T-helper 2 cell treated with Interferon-gamma antibody and Interleukin-4, amounts not matched to agents 5 μg/mL and 100 μg/mL, for 36 hours (primary cell): ENCODE measurements at places on chromosomes 12 and 14.
A peak's percentile ranks its signal among the peaks of the same experiment; 100 is the strongest.

- no peak for DNase-seq
Observed at GRCh38 chr14:73567951-73568885, 795 bp upstream of the ACOT2 start.

- DNase-seq = peak; percentile 67
Observed at GRCh38 chr12:49017891-49018260, 700 bp downstream of the PRKAG1 start.

GRCh38 chr12:12983420-12984035 lies 16.5 kb downstream of the HEBP1 start:
- DNase-seq = no peak

- DNase-seq = no peak
Observed at GRCh38 chr12:50934371-50934851, 17.9 kb upstream of the HIGD1C start.

DNA sequence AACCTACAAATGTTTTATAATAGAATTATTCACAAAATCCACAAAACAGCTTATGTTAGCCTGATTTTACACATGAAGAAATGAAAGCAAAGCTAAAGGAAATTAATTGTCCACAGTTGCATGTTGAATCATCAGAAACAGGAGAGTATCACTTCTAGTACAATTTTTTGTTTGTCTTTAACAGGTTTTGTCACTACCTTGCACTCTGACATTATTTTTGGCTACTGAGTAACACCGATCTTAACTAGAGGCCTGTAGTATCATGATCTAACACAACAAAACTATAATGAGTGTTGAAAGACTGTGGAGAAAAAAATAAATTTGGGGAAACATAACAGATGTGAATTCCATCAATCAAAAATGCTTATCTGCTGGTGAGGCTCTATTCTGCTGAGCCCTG lies 60.1 kb downstream of the TAOK3 start:
- no peak for DNase-seq

- no peak for DNase-seq
Observed at GRCh38 chr12:121797937-121798786, 4.7 kb upstream of the RHOF start.

DNA sequence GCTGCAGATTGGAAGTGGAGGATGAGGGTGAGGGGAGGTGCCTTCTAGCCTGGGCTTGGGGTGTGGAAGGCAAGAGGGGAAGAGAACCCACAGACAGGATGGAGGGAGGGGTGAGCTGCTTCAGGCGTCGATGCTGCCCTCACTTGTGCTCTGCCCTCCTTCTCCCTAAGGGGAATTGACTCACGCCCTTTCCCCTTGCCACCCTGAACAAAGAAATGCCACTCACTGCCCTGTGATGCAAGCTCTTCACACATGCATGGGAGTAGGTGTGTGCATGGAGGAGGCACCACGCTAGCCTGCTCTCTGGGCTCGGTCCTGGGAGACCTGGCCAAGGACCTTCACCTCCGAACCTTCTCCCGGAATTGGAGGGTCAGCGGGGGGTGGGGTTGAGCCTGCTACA lies 35.7 kb upstream of the PRMT8 start:
- no peak for DNase-seq

DNA sequence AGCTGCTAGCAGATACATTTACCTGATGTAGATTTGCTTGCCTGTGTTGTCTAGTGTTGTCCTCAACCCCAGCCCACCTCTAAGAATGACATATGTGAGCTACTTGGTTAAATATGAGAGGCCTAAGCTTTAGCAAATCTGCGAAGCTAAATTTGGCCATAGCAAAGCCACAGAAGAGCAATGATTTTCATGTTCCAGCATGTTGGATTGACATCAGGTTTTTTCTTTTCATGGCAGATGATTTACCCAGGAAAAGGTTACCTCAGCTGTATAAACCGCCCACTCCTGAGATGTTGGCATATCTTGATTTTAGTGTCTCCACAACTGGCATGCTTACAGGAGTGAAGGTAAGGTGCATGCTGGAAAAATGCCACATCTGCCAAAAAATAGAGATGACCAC lies 36.4 kb upstream of the ATF1 start:
- DNase-seq = no peak

- DNase-seq = no peak
Observed at GRCh38 chr12:21942377-21942703, 1.1 kb upstream of the ABCC9 start.

DNA sequence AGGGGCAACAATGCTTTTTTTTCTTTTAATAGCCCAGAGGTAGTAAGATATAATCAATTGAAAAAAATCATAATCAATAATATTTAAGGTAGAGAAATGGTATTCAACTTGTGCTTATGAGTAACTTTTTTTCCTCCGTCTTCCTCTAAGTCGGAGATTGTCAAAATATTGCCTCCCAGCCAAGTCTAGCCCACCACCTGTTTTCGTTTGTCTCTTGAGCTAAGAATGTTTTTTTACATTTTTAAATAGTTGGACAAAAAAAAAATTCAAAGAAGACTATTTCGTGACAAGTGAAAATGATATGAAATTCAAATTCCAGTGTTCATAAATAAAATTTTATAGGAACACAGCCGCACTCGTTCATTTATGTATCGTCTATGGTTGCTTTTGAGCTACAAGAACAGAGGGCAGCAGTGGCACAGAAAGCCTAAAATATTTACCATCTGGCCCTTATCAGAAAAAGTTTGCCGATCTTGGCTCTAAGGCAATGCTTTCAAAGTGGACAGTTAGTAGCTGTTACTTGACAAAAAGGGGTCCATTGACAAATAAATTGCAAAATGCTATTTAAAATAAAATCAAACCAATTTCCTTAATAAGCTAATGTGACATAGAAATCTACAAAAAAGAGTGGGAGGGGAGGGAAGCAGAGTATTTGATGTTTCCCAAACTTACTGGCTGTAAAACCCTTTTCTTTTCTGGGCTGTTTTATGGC lies 40.8 kb upstream of the MAX start:
- no peak for DNase-seq

DNA sequence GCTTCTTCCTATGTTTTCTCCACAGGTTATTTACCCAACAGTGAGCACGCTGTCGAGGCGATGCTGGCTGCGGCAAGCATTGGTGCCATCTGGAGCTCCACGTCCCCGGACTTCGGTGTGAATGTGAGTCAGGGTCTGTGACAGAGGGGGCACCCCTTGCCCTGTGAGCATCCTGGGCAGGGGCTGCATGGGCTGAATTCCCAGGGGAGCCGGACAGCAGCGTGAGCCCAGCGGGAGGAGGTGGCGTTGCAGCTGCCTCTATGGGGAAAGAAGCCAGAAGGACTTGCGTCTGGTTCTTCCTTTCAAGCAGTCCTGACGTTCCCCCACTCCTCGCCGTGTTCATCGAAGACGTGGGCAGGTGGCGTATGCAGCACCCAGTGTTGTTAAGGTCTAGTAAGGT lies 26.2 kb downstream of the AACS start:
- no peak for DNase-seq

DNA sequence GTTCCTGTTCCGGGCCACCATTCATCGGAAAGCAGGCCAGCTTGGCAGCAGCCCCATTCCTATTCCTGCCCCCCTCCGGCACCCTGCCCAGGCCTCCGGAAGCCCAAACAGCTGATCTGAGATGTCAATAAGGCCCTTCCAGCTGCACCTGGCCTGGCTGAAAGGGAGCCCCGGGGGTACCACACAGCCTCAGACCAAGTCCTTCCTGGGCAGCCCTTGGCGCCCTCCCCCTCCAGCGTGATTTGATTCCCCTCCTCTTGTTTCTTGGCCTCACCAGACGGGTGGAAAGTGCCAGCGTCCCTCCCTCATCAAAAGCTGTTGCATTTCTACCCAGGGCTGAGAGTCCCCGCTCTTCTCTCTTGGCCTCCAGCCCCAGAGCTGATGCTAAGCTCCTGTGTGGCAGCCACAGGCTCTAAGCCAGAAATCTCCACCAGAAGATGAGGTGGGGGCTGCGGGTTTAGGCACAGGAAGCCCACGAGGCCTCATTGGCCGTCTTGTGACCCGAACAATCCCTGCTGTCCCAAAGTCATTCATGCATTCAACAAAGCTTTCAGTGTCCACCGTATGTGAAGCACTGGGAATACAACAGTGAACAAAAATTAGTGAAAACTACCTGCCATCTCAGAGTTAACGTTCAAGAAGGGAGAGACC lies 215.4 kb downstream of the SLC41A2 start:
- no peak for DNase-seq

DNA sequence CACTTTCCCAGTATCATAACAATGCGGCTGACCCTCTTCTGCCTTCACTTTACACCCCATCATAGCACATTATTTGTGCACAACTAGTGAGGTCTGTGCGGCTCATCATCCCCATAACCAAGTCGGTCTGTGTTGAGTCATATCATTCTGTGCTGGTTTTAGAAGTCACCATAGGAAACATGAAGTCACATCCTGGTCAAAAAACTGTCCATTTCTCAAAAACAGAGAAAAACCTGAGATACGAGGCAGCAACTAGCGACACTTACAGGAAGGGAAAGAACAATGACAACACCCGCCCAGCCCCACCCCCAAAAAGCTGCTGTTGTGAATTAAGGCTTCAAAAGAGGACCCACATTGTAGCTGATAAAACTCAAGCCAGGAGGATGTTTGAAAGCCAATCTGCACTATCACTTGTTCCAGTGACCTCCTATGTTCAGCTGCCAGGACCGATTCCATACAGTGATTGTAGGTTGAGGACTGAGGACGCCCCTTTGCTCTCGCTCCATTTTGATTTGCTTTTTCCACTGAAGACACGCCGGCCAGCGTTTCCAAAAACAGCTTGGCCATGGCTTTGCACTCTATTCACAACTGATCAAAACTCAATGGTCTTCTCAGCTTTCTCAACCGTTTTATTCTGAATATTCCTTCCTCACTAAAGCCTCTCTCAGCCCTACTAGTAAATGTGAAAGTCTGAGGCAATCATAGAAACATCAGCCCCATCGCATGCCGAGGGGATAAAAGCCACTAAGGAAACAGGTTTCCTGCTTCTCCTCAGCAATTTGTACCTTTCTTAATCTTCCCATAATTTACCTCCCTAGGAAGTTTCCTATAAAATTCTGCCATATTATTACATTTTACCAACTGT lies 87.5 kb downstream of the DUSP16 start:
- DNase-seq = peak; percentile 77

DNA sequence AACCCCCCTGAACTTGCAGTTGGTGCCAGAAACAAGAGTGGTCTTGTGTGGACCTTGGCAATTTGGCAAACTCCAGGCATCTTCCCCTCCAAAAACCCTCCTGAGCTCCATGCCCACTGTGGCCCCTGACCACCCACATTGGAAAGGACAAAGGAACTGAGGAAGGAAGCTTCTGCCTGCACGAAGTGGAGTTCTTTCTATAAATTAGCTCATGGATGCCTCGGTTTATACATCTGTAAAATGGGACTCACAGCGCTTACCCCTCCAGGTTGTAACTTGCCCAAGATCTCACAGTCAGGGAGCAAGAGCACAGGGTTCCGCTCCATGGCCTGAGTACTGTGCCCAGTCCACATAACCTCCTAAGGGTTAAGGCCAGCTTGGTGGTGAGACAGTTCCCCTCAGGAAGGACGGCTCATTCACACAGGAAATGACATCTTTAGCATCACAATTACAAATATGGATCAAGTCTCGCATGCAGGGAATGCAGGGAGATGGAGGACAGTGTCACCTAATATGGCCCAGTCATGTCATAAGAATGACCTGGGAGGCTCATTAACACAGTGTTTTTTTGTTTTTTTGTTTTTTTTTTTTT lies 66.6 kb downstream of the CLMN start:
- DNase-seq = no peak

DNA sequence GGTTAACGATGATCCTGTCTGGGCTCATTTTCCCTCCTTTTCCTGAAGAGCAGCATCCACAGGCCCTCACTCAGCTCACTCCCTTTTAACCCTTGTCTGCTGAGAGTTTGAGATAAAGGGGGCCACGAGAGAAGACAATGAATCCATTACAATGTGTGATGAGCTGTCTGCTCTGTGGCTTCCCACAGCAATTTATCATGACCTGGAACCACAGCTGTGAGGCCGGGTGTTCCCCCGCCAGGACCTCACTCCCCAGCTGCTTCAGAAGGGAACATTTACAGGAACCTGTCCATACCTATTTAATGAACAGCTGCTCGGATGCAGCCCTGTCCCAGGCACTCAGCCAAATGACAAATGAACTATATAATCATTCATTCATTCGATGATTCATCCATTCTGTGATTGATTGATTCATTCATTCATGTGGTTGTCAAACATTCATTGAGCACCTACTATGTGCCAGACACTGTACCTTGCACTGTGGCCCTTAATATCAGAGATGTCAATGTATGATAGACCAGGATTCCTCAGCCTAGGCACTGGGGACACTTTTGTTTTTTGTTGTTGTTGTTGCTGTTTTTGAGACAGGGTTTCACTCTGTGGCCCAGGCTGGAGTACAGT lies 18.5 kb upstream of the P2RX7 start:
- DNase-seq = no peak

DNA sequence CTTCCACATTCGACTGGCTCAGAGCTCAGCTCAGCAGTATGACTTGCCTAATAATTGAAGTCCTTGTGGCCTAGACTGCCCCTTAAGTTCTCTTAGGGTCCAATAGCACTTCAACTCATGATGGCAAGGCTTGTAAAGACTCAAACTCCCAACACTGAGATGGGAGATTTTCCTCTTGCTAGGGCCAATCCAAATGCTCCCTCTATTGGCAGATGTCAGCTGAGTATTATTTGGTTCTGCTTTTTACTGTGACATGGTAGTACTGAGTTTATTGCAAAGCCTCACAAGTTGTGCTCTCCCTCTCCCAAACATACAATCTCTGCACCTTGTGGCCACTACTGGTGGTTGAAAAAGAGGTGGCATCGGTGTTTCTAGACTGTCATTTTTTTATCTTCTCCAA lies 164.2 kb downstream of the ALG10 start:
- no peak for DNase-seq

GRCh38 chr12:108635201-108635996 lies 1.7 kb upstream of the SELPLG start:
- DNase-seq = peak; percentile 63

DNA sequence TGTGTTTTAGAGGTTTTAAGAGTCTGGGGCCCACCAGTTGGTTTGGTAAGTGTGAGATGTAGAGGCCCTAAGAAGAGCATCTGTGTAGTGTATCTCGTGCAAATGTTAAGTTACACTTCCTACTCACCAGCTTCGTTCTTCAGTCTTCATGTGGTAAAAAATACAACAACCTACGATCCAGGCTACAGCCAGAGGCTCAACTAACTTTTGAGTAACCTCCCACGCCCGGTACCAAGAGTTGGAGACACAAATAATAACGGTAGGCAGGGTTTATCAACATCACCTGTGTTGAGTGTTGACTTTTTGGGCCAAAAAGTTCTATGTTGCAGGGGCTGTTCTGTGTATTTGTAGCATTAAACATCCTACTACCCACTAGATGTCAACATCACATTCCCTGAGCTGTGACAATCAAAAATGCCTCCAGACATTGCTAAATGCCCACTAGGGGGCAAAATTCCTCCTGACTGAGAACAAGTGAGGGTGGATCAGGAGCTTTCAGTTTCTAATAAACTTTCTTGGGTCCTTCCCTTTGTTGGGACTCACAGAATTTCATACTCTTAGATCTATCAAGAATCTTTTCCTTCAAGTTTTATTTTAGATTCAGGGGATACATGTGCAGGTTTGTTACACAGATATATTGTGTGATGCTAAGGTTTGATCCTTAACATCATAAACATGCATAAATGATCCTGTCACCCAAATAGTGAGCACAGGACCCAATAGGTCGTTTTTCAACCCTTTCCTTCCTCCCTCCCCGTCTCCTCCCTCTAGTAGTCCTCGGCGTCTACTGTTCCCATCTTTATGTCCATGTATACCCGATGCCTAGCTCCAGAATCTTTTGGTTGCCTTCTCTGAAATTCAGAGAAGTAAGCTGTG lies 94.7 kb downstream of the SLC2A13 start:
- peak; percentile 47 for DNase-seq
